ENCODE measurements at places on chromosomes 6 and 20.
A peak's percentile ranks its signal among the peaks of the same experiment; 100 is the strongest.

- no peak for DNase-seq
Observed at GRCh38 chr20:2032168-2032567, 38.3 kb upstream of the PDYN start.

DNA sequence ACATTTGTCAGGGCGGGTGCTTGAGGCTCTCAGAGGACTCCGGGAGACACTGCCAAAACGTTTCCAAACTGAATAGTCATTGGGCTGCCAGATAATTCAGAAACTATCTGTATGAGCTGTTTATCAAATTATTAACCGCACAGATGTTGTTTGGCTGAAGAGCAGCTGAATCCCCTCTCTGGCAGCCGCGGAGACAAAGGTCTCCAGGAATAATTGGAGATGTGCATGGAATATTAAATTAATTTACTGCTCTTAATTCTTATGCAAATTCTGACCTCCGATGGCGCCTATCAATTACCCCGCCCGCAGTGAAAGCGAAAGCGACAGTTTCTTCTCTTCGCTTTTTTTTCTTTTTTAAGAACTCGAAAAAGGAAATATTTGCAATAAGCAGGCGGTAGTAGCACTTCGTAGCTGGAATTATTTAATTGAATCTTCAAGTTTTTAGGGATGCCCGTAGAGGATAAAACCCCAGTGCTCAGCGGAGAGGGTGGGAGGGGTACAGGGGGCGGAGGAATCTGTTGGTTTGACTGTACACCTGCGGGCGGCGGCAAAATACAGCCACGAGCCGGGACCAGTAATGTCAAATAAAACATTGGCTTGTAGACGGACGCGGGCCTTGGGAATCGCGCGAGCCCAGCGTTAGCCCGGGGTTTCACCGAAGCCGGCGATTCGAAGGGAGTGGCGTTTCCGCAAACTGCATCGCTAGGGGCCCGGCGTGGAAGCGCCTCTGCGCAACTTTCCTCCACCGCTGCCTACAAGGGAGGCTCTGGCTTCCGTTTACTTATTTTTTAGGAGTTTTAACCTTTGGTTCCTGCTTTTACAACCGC, 6.2 kb downstream of the LINC00237 start:
- DNase-seq, result no peak

DNA sequence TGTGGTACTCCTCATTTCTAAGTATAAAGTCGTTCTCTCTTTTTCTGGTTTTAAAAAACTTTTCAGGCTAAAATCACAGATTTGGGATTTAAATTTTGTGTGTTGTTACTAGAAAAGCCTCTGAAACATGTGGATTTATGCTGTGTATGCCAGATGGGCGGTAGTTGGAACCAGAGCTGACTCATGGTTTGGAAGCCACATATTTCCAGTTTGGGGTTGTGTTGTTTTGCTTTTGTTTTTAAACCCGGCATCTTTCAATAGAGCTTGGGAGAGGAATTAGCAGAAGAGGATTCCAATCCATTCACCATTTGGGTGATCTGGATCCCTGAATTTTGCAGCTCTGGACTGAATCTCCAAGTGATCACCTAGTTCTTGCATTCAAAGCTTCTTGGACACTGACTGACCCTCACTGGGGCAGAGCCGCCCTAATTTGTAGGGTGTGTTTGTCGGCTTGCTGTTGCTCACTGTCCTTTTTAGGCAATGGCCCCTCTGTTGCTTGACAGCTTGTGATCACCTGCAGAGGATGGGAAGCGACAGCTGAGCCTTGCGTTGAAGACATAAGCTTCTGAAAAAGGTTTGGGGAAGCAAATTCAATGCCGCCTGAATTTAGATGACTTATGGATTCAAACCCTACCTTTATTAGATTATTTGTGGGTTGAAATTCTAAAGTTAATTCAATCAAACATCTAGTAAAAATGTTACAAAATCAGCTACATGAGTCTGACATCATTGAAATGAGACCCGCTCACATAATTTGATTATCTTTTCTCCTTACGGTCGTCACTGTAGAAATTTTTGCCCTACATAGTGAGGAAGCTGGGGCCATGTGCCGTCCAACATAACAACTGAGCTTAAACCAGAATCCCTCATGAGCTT, 79.9 kb upstream of the CD83 start:
- no peak for DNase-seq

DNA sequence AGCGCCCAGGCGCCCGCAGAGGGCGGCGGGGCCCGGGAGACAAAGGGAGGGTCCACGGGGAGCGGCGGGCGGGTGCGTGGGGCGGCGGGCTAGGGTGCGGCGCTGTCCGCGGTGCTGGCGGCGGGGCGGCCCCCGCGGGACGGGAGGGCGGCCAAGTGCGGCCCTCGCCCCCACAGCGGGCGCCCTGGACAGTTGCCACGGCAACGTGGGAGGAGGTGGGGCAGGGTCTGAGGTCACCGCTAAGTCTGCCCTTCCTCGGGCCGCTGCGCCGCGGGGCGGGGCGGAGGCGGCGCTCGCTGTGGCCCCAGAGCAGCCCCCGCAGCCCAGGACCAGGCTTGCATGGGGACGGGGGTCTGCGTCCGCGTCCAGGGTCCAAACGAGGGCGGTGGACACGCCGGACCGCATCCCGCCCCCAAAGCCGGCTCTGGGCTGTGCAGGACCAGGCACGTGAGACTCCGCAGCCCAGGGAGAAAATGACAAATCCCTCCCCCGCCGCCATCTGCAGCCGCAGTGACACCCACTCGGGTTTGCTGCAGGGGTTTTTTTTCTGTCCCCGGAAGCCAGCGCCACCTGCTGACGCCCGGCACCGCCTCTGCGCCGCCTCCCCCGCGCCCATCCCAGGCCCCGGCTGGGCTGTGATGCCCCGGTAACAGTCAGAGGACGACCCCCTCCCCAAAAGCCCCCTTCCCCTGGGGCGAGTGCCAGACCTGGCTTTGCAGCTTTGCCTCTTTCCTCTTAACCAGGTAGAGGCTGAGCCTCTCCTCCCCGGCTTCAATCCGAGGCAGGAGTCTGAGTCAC, 36.8 kb downstream of the YTHDF1 start:
- peak; percentile 40 for DNase-seq

GRCh38 chr6:45967363-45967762, 48.3 kb downstream of the CLIC5 start:
- DNase-seq, result no peak

- no peak for DNase-seq
Observed at GRCh38 chr6:7006515-7007191, 101.1 kb upstream of the RREB1 start.

- DNase-seq, result no peak
Observed at GRCh38 chr20:6525447-6526303, 241.8 kb upstream of the BMP2 start.

DNA sequence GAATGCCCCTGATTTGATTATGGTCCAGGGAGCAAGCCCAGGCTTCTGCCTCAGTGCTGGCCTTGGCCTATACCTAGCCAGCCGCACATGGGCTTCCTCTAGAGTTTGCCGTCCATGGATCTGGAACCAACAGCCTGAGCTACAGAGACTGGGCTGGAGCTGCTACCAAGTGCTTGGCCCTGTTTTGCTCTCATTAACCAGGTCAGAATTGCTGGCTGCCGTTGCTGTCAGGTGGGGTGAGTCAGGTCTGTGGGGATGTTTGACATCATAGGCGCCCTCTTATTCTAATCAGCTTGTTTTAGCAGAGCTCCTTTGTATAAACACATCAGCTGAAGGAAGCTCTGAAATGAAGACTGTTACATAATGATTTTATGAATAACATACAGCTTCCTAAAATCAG, 83.1 kb upstream of the PHACTR2 start:
- DNase-seq, result no peak

GRCh38 chr6:23498013-23498412, 628.0 kb upstream of the NRSN1 start:
- DNase-seq, result no peak

DNA sequence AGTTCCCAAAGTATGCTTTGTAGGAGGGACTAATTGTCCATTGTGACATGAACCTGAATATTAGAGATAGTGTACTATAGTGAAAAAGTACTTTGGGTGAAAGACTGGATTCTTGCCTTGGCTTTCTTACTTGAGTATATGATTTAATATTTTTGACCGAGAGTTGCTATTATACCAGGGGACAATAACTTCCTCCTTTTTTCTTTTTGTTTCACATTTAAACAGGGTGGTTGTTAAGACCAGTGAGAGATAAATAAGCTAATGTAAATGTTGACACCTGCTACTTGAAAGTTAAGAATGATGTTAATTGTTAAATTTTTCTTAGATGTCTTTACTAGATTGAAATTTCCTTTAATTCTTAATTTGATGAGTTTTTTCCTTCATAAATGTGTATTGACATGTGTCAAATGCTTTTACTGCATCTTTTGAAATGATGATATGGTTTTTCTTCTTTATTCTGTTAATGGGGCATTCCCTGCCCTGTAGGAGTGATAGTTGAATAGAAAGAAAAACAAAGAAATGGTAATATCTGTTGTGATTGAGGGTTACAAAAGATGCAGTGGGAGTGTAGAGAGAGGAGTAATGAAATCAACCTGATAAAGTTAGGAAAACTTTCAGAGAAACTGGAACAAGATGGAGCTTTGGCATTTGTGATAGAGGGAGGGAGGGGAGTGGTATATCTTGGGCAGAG, 48.4 kb downstream of the ZFAND3 start:
- no peak for DNase-seq

DNA sequence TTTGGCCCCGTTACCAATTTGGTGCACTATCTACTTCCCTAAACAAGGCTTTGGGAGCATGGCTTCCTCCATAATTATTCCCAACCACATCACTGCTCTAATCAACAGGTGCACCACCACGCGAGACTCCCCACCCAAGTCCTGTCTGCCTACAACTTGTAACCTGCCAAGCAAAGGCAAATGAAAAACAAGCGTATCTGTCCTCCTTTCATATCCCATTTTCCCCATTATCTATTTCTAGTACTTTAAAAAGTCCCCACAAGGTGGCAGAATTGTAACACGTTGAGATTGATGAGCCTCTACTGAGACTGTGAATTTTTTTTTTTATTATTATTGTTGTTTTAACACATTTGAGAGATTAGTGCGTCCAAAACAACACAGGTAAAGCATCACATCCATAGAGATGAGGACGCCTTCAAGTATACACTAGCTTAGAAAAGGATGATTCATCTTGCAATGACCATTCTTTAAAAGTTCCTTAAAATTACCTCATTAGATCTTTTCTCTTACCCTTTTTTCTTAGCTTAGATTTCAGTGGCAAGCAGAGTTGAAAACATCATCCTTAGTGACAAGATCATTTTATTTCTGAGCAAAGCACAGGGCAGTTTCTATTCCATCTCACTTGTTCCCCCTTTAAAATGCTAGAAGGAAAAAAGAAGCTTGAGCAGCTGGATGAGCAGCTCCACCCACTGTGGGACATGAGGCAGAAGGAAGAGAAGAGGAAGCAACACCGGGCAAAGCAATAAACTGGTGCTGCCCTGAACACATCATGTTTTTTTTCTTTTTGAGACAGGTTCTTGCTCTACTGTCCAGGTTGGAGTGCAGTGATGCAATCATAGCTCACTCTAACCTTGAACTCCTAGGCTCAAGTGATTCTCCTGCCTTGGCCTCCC, 210.8 kb downstream of the ARHGAP18 start:
- DNase-seq, result peak; percentile 77

- no peak for DNase-seq
Observed at GRCh38 chr6:25326126-25326525, 47.0 kb downstream of the CARMIL1 start.

GRCh38 chr20:54665812-54666211, 190.4 kb downstream of the DOK5 start:
- DNase-seq, result no peak

DNA sequence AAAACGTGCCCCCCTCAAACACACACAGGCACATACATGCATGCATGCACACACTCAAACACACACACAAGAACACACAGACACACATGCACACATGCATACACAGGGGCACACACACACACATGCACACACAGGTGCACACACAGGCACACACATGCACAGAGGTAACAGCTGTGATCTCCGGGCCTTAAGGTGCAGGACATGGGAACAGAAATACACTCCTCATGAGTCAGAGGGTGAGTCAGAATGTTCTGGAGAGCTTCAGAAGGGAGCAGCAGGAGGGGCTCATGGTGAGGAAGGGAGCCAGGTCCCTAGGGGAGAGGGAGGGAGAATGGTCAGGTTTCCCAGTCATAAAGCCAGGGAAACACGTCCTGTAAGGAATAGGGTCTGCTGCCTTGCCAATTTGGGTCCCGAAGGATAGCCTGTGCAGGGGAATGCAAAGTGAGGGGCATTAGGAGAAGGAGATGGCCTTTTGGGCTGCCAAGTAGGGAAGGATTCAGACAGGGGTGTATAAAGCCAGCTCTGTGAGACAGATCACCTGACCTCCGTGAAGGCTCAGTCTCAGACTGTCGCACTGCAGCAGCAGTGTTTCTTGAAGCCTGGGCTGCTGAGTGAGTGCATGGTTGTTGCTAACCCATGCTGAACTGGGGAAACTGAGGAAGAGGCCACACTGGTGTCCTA, 123.9 kb downstream of the MAFB start:
- no peak for DNase-seq

- no peak for DNase-seq
Observed at GRCh38 chr6:150231525-150231850, 88.6 kb downstream of the PPP1R14C start.

GRCh38 chr6:75943381-75943780, 129.1 kb downstream of the IMPG1 start:
- no peak for DNase-seq

DNA sequence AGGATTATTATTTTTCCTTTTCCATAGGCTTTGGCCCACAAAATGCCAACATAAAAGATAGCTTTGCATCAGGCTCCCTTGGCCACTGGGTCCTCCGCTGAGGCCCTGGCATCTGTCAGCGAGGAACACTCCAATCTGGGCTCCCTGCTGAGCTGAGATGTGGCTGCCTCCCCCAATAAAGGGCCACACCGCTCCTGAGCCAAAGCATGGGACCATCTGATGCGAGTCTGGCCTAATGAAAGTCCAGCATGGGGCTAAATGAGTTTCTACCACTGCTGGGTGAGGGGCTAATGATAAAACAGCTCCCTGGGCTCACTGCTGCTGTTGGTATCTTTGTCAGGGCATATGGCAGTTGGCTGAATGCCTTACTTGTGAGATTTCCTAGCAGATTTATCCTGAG, 817.5 kb upstream of the SLC35B3 start:
- DNase-seq, result peak; percentile 85

DNA sequence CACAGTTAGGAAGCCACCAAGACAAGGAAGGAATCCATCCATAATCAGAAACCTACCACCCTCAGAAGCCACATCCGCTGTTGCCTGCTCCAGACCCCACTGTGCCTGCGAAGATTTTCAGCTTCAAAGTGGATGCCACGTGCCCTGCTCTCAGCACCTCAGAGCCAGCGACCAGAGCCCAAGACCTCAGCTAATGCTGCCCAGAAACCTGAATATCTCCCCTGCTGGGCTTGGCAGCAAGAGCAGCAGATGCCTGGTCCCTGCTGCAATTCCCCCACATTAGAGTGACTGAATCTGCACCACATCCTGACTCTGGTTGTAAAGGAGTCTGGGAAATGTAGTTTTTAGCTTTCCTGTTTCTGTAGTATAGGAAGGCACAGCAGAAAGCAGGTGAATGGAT, 10.7 kb upstream of the ULBP3 start:
- DNase-seq, result peak; percentile 15

GRCh38 chr6:118253741-118254140, 294.4 kb upstream of the PLN start:
- no peak for DNase-seq

DNA sequence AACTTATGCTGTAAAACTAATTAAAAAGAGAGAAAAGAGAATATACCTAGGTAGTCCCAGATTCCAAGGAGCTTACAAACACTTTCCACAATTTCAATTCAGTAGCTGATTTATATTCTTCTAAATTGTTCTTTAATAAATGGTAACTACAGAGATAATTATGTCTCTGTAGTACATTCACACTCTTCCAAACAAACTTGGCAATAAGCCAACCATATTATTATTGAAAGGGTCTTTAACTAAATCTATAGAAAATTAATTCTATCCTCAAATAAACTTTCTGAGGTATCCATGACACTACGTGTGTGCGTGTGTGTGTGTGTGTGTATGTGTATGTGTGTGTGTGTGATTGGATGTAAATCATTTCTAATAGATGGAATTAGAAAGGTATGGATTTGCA, 217.4 kb upstream of the EYS start:
- DNase-seq, result no peak
